Cerebellar nuclear complex (tissue), 1 donor: ENCODE measurements at places on chromosomes 13 and 19.

DNA sequence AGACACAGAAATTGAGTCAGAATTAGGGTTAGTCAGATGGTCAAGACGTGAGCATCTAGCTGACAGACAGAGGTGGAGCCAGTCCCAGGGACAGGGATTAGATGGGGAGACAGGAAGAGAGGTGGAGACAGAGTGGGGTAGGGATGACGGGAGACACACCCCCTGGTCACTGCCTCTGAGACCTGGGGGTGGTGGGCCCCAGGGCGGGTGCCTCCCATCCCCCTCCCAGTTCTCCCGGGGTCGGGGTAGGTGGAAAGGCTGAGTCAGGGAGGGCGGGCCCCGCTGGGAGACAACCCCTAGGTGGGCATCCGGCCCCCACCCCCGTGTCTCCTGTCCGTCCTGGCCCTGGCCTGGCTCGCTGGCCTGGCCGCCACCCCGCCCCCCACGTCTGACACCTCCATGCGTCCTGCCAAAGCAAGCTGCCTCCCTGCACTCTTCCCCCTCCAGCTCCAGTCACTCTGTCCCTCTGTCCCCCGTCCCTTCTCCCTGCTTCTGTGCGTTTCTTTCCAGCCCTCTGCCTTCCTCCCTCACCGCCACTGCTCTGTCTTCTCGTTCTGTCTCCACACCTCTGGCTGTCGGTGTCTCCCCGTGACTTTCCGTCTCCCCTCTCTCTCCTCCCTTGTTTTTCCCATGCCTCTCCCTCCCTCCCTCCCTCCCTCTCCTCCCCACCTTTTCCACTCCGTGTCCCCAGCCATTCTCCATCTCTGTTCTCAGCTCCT is 15.1 kb downstream of the CCDC97 start:
- DNase-seq, result no peak

DNA sequence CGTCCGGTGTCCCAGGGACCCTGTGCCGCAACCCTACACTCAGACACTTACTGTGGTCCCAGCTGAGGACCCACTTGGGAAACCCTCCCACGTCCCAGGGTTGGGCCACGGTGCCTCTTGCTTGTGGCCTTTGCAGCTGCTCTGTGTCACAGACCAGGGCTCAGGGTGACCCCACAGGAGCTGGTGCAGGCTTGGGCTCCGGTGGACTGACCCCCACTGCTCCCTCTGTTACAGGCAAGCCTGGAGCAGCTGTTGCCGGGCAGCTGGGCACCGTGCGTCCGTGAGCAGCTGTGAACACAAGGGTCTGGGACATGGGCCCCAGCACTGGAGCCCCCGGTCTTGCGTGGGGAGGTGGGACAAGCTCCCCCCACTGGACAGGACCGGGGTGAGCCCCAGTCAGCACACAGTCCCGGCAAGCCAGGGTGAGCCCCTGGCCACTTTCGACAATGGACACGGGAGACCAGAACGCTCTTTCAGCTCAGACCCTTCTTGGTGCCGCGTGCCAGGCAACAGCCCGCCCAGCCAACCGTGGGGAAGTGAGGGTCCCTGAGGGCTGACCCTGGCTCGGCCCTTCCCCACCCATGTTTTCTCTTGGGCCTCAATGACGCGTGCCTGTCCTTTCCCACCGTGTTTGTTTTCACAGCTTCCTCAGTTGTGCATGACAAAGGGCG is 65.7 kb upstream of the C13orf46 start:
- no peak for DNase-seq

- no peak for DNase-seq
Observed at GRCh38 chr19:50666346-50667176, 17.3 kb downstream of the C19orf81 start.

DNA sequence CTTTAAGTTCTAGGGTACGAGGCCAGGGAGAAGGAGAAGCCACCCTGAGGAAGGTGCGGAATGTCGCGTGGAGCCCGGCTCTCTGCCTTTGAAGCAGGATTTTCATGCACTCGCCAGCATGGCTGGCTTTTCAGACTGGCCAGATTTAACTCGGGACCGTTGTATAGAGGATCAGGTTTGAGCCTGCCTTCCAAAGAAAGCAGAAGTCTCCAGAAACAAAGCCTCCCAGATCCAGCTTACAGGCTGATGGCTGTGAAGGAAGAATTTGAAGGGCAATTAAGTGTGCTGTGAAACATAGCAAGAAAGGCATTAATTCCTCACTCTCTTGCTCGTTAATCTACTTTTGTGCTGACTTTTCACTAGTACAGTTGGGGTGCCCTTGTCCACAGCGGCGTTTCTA is 140.2 kb downstream of the SOX1 start:
- no peak for DNase-seq

DNA sequence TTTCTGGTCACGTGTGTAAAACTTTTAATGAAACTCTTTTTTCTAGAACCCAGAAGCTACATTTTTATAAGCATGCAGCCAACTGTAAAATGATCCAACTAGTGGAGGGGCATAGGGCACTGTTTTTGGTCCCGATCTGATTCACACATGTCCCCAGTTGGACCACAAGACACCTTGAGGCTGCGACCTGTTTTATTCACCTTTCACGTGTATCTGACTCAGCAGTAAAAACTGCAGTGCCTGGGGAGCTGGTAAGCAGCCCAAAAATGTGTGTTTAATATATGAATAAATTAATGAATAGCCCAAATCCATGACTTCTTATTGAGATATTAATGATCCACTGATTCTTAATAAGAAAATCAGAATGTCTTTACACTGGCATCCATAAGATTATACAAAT is 140.4 kb downstream of the COL4A1 start:
- DNase-seq, result no peak

DNA sequence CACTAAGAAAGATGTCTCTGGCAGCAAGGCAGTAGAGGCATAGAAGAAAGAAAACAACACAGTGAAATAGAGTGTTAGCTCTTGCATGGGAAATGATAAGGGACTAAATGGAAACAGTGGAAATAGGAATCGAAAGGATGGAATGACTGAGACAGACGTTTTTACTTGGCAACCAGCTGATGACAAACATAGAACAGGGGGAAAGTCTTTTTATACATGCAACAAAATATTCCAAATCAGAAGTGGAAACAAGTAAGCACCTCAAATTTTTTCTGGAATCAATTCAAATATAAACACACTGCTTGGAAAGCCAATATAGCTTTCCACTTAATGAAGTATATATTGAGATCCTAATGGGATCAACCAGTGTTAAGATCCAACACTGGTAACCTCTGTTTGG is 110.2 kb downstream of the MZT1 start:
- DNase-seq, result no peak

DNA sequence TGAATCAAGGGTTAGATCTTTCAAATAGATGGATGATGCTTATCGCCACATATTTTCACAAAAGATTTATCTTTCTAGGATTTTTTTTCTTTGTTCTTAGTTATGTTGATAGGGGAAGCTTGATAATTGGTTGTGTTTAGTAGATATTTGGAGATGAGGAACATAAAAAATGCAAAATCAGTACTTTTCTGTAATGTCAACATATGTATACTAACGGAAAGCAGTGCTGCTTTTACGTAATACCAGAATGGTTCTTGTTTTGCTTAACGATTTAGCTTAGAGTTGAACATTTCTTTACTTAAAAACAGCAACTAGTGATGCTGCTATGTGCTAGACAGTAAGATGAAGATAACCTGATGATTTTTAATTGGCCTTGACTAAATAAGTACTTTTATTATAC is 3.0 kb downstream of the ZMYM2 start:
- DNase-seq, result no peak

DNA sequence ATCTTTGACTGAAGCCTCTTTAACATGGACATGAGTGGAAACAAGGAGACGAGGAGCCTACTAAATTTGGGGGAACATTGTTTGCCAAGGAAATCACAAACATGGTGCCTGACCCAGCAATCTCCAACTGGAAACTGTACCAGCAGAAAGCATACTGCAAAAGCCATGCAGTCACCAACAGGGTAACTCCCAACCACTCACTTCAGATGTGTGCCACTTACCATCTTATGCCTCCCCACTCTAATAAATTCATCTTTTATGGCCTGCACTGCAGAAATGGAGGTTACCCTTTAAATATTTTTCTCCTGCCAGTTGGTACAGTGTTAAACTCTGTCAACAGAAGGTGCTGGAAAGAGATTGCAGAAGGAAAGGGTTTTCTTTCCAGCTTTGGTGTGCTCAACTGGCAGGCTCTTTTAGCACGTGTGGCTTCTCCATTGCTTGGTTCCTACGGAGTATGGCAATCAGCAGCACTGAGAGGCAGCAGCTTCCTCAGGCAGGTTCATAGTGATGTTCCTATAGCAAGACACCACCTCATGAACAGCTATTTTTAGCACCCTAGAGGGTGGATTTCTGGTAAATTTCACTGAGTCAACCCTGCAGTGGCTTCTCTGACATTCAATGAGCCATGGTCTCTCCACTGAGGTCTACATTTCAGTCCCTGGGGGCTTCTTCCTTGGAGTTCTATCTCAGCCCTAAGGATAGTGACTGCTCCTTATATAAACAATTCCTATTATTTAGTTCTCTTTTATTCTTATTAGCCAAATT is 21.4 kb downstream of the MIR17HG start:
- DNase-seq, result no peak

DNA sequence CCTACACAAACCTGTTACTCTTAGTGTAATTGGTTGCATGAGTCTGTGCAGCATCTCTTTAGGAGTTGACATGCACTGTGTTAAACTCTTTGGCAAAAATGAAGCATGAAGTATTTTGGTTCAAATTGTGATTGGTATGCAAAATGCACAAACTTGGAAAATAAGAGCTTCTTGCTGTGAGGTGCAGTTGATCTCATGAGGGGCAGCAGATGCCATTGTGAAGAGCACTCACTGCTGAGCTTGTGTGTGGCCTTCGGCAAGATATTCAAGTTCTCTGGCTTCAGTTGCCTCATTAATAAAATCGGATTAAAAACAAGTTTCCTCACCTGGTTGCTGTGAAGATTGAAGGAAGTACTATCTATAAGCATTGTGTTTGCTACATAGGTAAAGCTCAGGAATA is 142.3 kb downstream of the KATNAL1 start:
- no peak for DNase-seq
